ENCODE measurements at places on chromosomes 6 and 20.

DNA sequence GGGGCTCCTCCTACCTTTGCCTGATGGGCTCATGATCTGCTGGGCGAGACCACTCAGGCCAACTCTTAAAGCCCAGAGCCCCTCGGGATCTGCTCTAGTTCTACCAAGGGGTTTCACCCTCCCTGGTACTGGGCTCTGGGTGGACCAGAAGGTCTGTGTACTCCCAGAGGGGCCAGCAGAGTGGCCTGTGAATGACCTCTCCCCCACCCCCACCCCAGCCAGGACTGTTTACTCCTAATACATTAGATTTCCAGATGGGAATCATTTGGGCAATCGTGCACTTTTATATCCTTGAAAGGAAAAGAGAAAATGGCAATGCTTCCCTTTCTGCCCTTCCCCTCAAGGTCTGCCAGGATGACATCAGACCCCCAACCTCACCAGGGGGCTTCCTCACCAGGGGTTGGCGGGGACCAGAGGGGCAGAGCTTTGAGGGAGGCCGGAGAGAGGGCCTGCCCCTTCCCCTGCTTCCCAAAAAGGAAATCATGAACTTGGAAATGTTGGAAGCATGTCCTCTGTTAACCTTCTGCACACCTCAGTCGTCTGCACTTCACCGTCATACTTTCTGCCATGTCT is 37.1 kb upstream of the PMEPA1 start:
- DNase-seq: no peak

DNA sequence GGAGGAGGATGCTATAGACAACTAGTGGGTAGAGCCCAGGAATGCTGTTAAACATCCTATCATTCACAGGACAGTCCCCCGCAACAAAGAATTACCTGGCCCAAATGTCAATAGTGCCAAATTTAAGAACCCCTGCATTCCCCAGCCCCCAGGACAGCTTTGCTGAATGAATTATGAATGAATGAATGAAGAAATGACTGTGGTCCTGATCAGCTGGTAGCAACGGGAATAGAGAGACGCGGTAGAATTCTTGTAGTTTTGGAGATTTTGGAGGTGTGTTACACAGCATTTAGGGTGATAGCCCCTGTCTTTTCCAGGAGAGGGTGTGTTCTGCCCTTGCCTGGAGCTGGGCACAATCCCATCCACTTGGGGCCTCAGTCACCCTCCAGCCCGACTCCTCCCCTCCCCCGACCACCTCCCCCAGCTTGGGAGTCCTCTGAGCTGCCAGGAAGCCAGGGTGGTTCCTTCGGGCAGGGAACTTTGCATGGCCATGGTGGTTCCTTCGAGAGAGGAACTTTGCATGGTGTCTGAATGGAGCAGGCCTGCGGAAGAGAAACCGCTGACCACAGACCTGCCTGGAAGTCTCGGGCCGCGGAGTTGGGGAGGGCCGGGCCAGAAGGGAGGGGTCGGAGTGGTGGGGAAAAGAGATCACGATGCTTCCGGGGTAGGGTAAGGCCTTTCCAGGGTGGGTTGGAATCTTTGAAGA is 1.0 kb upstream of the HCK start:
- no peak for DNase-seq

GRCh38 chr20:41650231-41650948 is 32.2 kb upstream of the CHD6 start:
- DNase-seq: no peak

- DNase-seq: no peak
Observed at GRCh38 chr20:7463290-7463689, 477.0 kb downstream of the HAO1 start.

GRCh38 chr6:166566026-166567011 is 20.2 kb downstream of the RAMACL start:
- DNase-seq: no peak

DNA sequence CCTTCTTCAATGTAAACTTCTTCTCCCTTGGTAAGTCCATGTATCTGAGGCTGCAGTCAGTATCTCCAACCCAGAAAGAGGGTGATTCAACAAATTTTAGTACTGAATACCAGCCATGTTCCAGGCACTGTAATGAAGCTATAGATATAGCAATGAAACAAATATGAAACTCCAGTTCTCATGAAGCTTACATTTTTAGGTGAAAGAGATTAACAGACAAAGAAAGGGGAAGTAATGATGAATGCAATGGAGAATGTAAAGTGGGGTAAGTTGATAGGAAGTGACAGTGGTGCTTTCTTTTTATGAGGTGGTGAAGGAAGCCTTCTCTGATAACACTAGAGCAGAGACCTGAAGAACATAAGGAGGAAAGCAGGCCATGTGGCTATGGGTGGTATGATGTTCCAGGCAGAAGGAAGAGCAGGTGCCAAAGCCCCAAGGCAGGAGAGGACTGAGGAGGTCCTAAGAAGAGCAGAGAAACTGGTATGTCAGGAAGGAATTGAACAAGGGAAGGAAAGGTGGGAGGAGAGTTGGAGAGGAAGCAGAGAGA is 143.6 kb downstream of the TFAP2B start:
- no peak for DNase-seq

DNA sequence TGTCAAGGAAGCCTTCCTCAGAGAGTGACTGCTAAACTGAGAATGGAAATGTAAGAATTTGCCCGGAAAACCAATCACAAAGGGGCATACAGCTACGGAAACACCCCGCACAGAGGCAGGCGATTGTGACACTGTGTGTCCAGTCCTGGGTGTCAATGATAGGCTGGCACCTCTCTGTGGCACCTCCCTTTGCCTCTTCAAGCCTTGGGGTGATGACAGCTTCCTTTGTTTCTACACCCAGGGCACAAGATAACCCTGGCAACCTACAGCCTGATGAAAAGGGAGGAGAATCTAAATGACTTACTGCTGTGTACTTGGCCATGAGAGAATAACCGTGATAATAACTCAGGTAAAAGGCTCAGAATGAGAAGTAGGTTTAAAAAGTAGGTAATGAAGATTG is 93.6 kb upstream of the SSTR4 start:
- DNase-seq: no peak

DNA sequence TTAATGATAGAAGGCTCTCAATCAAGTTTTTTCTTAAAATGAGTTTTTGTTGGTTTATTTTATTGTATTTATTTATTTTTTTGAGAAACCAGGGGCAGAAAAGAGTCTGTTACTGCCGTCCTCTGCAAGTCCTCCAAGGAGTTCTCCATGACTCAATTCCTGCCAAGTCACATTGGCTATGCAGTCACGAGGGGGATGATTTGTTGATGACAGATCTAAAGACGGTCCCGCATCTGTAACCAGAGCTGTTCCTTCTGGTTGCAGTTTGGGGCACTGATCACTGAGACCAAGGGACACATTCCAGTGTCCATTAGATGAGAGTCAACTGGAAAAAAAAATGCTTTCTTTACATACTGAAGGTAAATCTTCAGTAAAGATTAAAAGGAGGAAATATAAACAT is 13.9 kb upstream of the TSHZ2 start:
- no peak for DNase-seq

DNA sequence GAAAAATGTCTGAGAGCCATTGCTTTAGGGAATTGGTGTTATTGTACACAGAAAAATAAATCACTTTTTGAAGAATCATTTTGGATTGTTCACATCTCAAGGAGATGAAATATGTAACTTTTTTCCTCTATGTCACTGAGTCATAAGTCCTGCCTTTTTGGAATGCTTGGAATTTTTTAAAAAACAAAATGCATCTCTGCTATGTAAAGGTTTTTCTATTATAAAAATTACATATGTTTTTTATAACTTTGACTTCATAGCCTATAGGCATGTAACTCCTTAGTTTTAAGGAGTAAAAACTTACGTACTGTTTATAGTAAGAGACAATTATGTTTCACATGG is 8.7 kb downstream of the RNF144B start:
- no peak for DNase-seq

GRCh38 chr6:139249395-139249794 is 42.4 kb downstream of the TXLNB start:
- no peak for DNase-seq

DNA sequence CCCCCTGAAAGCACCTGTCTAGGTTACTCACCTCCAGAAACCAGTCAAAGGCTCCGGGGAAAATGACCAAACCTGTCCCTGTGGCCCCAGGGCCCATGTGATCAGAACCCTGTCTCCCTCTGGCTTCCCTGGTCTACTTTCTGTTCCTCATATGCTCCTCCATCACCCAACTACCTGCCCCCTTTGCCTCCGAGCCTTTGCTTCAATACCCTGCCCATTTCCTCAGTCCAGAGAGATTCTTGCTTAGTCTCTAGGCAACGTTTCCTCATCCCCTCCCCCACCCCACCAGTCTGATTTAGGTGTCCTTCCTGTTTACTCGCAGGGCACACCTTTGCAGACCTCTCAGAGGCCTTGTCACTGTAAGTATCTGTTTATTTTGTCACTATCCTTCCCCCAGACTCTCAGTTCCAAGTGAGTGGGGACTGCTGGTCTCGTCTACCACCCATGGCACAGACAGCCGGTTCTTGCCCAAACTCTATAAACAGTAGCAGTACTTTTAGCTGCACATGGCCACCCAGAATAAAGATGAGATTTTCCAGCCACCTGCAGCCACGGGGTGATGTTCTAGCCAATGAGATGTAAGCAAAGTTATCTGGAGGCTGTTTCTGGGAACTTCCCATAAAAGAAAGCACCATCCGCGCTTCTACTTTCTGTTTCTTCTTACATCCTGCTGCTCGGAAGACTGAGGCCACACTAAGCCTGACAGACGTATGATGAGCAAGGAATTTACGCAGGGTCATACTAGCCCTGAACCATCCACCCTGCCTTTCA is 13.3 kb downstream of the ELOVL5 start:
- DNase-seq: no peak

DNA sequence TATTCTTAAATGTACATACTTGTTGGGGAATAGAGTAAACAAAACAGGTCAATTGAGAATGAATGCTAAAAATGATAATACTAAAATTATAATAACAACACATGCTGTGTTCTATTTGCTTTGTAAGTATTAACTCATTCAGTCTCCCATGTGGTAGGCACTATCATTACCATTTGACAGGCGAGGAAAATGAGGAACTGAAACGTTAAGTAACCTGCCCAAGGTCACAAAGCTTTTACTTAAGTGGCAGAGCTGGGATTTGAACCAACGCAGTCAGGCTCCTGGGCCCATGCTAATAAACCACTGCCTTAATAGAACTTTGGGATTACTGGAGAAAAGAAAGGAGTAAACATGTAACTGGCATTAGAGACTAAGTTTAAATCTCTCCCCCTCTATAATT is 3.8 kb downstream of the NSFL1C start:
- no peak for DNase-seq

DNA sequence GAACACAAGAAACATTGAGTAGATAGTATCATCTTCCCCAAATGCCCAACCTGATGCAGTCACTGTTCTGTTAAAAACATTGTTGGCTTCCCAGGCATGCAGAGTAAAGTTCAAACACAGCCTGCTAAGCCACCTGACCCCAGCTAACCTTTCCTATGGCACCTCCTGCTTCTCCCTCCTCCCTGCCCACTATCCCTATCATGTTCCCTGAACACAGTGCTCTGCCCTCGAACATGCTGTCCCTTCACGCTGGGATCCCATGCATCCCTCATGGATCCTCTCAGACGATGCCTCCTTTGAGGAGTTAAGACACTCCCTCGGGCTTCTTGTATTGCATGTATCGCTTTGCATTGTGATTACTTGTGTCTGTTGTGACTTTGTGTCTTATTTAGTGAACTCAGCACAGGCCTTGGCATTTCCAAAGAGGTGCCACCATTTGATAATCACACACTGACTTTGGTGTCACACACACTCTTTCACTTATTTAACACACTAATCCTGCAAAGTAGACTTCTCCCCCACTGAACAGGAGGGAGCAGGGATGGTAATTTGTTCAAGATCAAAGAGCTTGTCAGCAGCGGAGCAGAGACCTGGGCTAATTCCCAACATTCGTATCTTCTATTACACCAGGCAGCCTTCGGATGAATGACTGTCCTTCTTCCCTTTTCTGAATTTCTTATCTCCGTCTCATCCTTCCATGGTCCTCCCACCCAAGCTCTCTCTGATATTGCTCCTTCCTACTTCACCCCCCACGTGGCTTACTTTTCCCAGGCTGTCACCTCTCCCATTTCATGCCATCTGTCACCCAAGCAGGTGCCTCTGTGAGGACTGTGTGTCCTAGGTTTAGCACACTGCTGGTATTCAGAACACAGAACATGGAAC is 28.3 kb upstream of the SMIM29 start:
- DNase-seq: no peak

GRCh38 chr6:2873643-2874042 is 29.5 kb downstream of the SERPINB9 start:
- no peak for DNase-seq

GRCh38 chr6:77893391-77893790 is 240.6 kb downstream of the MEI4 start:
- no peak for DNase-seq

DNA sequence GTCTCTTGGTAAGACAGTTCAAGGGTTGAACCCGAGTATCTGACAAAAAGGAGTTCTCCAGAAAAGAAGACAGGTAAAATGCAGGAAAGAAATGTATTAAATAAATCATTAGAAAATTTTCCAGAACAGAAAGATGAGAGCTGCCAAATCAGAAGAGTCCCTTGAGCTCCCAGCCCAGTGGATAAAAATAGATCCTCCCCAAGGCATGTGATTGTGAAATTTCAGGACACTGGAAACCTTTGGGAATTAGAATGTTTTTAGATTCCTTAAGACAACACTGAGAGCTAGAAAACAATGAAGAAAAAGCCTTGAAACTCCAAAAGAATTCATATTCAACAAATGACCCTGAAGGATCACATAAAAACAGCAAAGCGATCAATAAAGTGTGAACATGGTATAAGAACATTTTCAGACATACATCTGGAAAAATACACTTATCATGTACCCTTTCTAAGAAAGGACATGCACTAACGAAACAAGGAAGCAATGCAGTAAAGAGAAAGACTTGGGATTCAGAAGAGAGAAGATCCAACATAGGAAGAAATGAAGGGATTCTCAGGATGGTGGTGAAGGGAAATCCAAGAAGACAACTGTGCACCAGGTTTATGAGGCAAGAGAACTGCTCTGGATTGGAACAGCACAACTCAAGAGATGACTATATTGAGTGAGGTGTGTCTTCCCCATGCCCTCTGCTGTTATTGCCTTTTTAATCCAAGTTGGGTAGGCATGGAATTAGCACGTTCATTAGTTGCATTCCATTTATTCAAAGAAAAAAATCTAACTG is 390.4 kb downstream of the SYNE1 start:
- DNase-seq: no peak

DNA sequence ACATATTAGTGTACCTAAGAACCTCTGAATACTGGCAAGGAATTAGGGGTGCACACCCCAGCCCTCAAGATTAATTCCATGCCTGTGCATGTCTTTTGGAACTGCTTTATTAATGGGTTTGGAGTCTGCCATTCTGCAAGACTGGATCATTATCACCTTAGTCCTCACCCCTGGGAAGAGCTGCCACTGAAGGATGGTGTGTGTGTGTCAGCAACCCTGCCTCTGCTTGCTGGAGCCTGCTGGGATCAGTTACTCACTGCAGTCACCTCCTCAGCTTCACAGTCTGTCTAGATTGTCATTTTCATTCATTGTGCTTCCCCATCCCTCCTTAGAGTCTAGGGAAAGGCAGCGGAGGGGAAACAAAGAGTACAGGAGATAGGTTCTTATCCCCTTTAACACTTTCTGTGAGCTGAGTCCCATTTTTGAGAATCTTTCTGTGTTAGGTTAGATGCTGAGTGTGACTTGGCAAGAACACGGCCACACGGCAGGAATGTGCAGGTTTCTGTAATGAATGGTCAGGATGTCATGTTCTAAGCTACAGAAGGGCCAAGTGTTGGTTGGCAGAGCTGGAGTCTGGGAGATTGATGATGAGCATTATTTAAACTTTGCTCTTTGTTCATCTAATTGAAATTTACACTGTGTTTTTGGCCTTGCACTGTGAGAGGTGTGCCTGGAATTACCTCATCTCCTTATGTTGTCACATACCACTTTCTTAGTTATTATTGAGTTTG is 21.1 kb downstream of the GHRH start:
- no peak for DNase-seq
